Omental fat pad (tissue), 4 donors: ENCODE measurements at places on chromosomes 3 and 15. TPM values are rescaled to one million over a fixed set of nuclear protein-coding genes. Genes with fewer than 3 reads are reported as not detected.

- no peak for DNase-seq
These were observed 29.9 kb upstream of the ST3GAL6 start for GRCh38 chr3:98733053-98733811.

GRCh38 chr3:42013691-42014457 lies 52.0 kb upstream of the ULK4 start:
- DNase-seq, result no peak

GRCh38 chr3:27659279-27660021 lies 62.7 kb downstream of the EOMES start:
- DNase-seq, result no peak

DNA sequence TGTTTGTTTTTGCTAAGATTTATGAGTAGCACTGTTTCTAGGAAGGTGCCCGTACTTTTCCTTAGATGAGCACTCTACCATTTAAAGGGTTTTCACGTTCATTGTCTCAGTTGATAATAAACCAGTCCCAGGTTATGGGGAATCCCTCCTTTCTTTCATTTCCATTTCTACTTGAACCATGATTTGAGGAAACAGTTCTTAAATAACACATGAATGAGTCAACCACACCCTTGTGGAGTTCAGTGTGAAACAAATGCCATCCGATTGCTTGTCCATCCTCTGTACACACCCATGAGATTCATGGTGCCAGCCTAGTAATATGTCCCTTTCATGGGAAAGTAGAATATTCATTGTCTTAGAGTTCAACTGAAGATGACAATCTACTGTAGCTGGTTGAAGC lies 23.1 kb downstream of the CMTM8 start:
- no peak for DNase-seq

- no peak for DNase-seq
These were observed 763.4 kb upstream of the GOLIM4 start for GRCh38 chr3:168859143-168859542.

DNA sequence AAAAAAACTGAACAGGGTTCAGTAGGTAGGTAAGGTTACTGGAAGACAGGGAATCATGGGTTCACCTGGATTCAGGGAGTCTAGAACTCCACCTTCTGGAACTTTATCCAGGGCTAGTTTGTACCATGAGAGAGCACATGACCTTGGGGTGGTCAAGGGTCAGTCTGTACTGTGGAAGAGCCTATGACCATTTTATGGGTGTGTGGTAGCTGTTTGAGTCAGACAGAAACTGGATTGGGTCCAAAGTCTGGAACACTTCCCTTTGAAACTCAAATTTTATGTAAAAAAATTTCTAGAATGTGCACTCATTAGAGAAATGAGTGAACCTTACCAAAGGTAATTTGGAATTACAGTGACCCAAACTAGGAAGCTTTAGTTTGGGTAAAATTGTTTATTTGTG lies 486.0 kb upstream of the AGTR1 start:
- DNase-seq, result no peak

- no peak for DNase-seq
These were observed 514.8 kb downstream of the EPHA3 start for GRCh38 chr3:89622063-89622700.

The ANKRD63 gene
- total RNA-seq, result not detected

The CLDN16 gene
- total RNA-seq, result not detected

The ACAN gene
- not detected for total RNA-seq
